Stimulated activated CD8-positive, alpha-beta memory T cell treated with anti-CD3 and anti-CD28 coated beads, Interleukin-12 subunit alpha, Interleukin-12 subunit beta, amount 100 ng/mL, for 4 hours (primary cell): ENCODE measurements at places on chromosomes 1 and 21.

DNA sequence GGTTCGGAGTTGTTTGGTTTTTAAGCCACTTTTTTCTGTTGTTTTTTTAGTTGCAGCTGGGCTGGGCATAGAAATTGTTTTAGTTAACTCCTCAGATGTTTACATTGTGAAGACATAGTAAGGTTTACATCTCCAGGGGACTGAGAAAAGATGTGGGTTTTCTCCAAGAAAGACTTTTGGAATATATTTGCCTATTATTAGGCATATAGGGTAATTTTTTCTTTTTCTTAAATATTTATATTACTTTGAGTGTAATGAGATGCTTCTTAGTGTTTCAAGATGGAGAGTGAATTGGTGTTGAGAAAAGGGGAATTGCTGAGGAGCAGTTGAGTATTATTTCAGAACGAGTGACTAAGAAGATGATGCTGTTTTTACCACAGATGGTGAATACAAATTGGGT lies 26.6 kb upstream of the PIGK start:
- no peak for DNase-seq

DNA sequence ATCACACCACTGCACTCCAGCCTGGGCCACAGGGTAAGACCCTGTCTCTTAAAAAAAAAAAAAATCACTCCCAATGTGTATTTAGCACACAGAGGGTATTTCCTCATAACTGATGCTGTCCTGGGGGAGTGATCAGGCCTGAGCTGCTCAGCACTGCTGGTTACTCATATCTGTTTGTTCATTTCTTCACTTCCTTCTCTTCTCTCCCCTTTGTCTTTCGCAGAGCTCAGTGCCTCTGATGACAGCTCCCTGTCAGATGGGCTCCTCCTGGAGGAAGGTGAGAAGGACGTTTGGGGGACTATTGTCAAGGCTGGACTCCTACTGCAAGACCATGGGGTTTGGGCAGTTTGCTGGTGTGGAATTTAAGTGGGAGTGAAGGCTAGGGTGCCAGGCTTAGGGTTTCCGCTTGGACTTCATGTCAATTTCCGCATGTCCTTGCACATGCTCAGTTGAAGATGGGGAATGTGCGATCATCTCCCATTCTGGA lies 13.0 kb downstream of the INAVA start:
- no peak for DNase-seq

DNA sequence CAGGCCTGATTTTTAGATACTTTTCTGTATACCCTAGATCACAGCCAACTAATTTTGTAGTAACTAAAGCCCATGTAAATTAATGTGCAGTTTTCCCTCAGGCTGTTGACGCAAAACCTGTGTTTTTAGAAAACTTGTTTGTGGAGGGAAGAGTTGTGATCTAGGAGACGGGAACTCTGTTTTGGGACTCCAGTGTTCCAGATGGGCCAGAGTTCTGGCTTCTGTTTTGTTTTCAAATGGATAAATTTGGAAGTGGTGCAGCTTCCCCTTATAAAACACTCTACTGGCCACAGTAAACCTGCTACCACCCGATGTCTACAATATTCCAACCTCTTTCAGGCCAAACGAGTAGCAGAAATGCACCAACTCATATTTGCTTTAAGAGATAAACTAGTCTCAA lies 13.6 kb upstream of the GPR88 start:
- no peak for DNase-seq

GRCh38 chr1:59592924-59593323 lies 221.8 kb upstream of the HOOK1 start:
- DNase-seq = no peak

GRCh38 chr1:65845535-65846060 lies 52.9 kb downstream of the PDE4B start:
- DNase-seq = no peak

GRCh38 chr1:113759333-113760101 lies at the start of gene PHTF1:
Gene PHTF1 (minus strand): TSS chr1:113759486. CDS start chr1:113758703, 783 bp downstream.
- DNase-seq = peak; percentile 40

- DNase-seq = no peak
Observed at GRCh38 chr1:40789342-40789598, 5.7 kb downstream of the KCNQ4 start.
